ENCODE measurements at places on chromosomes 13 and 19.

GRCh38 chr13:48831248-48831647, 144.5 kb upstream of the FNDC3A start:
- no peak for DNase-seq

GRCh38 chr13:37412241-37412921, 186.2 kb downstream of the POSTN start:
- no peak for DNase-seq

DNA sequence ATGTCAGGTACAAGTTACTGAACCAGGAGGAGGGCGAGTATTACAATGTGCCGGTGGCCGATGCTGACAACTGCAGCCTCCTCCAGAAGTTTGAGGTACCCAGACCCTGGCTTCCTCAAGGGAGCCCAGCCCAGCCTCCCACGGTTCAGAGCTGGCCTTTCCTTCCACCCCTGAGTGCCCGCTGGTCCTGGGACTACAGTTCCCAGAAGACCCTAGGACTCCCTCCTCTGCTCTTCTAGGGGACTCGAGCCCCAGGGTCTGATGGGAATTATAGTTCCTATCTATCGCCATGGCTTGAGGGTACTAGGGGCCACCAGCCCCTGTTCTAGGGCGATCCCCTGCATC, 11.0 kb downstream of the PRKCG start:
- DNase-seq, result no peak

DNA sequence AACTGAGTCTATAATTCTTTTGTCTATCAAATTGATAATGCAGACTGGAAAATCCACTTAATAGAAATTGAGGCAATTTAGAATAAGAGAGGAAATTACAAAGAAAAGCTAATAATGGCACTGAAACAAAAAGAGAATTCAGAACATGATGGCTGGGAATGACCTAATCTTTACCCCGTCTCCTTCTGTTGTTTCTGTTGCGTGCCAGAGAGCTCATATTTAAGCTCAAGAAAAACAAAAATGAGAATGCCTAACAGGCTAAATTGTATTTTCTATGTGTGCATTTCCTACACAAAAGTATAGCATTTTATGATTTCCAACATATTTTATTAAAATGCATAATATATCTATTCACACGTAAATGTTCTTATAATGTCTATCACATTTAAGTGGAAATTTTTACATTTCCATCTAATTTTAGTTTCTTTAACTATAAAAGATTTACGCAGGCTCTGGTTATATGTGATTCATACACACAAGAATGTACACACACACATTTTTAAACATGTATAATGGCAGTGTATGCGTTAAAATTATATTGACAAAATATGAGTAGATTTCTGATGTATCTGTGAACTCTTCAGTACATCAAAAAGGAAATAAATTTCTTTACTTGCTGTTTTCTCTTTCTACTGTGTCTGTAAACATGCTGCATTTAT, 432.3 kb downstream of the SLITRK6 start:
- DNase-seq, result no peak

- DNase-seq, result no peak
Observed at GRCh38 chr13:46844431-46844830, 47.5 kb upstream of the ESD start.

- DNase-seq, result no peak
Observed at GRCh38 chr19:4966591-4966990, 2.3 kb upstream of the KDM4B start.

DNA sequence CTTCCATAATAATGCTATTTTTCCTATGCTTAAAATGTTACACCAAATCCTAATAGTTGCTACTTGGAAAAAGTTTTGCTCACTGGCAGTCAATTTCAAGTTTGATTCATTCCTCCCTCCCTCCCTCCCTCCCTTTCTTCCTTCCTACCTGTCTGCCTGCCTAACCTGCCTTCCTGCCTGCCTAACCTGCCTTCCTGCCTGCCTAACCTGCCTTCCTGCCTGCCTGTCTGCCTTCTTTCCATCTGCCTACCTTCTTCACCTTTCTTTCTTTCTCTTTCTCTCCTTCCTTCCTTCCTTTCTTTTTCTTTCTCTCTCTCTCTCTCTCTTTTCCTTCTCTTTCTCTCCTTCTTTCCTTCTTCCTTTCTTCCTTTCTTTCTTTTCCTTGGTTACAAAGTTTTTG, 418.7 kb downstream of the PCDH9 start:
- DNase-seq, result no peak

DNA sequence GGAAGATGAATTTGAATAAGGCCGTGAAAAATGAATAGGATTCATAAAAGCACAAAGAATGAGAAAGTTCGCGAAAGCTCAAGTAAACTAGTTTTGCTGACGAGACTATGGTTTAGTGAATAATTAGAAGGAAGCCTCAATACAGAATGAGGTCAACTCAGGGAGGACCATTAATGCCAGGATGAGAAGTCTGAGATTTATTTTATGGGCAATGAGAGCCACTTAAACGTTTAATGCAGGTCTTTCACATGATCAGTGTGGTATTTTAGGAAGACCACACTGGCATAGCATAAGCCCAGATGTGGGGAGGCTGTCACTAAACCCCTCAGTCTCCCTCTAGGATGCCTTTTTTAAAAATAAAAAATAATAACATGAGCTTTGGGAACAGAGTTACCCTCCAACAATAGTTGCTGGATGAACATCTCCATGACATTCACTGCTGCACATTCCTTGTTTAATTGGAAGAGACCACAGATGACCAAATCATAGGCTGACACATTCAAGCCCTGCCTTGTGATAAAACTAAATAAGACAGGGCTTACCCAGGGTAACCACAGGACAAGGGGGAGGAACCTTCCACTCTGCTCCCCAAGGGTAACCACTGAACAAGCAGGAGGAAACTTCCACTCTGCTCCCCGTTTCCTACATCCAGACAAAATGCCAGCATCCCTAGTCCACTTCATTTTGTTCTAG, 43.6 kb upstream of the LSM14A start:
- DNase-seq, result no peak

GRCh38 chr19:1587872-1588271, 4.8 kb downstream of the MBD3 start:
- DNase-seq, result no peak

- DNase-seq, result no peak
Observed at GRCh38 chr13:72444999-72445398, 282.4 kb downstream of the MZT1 start.

DNA sequence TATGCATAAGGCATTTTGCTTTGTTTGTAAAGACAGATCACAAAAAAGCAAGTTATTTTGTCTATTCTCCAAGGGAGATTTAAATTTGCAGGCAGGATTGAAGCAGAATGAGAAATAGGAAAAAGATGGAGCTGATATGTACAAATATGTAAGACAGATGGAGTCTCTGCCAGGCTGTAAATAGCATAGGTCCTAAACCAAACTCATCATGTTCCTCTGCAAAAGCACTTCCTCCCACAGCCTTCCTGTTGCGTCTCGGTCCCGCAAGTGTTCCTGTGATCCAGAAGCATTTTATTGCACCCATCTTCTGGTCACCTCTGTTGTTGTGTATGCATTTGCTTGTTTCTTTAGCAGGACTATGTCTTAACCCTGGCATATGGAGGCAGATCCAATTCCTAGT, 95.7 kb upstream of the CLDN10 start:
- DNase-seq, result no peak

DNA sequence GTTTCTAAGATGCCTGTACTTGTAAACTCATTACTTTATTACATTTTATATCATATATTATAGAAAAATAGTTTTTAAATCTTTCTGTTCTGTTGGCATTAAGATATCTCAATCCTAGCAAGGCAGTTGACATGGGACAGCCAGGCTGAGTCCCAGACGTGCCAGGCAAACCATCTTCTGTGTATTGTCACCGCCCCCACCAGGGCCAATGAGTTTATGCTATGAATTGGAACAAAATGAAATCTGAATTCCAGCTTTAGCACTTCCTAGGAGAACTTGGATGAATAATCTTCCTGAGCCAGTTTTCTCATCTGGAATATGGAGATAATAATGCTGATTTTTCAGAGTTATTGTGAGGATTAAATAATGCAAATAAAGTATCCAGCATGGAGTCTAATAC, 79.9 kb upstream of the GSX1 start:
- no peak for DNase-seq

DNA sequence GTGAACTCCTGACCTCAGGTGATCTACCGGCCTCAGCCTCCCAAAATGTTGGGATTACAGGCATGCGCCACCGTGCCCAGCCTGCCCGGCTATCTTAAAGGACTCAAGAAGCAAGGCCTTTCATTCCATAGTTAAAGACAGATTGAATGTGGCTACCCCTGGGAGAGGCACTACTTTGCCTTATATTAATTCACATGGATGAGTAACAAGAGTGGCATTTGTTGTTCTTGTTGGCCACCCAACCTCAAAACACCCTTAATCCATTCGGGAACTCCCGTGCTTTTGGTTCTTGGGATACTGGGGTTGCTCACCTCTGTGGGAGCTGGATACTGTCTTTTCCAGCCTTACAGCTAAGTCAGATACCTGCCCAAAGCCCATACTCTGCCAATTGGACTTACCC, 34.4 kb upstream of the ABCC4 start:
- no peak for DNase-seq

- DNase-seq, result no peak
Observed at GRCh38 chr19:44722131-44723121, 23.5 kb downstream of the CEACAM16 start.

DNA sequence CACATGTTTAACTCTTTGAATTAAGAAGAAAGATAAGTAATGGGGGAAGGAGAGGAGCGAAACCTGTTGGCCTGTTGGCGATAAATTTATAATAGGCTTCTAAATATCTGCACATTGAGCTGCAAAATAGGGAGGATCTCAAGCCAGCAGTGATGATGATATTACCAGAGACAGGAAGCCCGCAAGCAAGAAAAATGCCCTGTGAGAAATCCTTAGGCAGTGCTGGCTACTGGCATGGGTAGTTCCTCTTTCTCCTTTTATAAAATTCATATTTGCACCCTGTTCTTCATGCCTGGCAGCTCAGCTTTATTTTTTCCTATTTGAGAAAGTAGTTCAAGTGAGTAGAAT, 858 bp upstream of the USP12 start:
- no peak for DNase-seq

GRCh38 chr19:48819366-48819816, 8.6 kb upstream of the BCAT2 start:
- DNase-seq, result peak; percentile 99

- DNase-seq, result no peak
Observed at GRCh38 chr13:106113796-106114195, 421.7 kb downstream of the EFNB2 start.

GRCh38 chr19:46840498-46840942, 10.1 kb downstream of the AP2S1 start:
- DNase-seq, result peak; percentile 38

GRCh38 chr13:51501592-51502152, 48.8 kb upstream of the INTS6 start:
- DNase-seq, result no peak

DNA sequence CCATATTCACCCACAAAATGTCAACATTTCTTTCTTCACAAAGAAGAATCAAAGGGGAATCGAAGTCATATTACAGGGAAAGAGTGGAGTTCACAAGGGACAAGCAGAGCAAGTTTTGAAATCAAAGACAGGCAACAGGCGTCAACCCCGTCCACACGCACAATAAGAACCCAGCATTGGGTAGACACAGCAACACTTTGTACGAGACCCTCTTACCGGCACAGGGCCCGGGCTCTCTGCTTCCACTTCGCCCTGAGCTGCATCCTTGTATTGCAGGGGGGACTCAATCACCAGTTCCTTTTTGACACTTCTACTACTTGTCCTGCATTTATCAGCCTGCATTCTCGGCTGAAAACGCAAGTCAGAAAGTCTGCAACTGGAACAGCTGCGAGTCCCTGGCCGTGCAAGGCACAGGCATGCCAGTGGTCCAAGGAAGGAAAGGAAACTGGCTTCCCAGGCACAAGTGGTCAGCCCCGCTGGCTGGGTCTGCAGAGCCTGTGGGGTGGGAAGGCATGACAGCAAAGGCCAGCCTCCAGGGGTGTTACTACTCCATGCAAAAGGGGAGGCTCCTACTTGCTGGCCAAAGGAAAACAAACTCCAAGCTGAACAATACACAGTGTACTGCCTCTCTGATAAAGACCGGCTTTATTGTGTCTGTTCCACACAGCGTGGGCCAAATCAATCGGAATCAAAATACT, at the start of gene DOCK9:
TSS of gene DOCK9 (minus strand) at position 497 of the 698 bp plus-strand sequence. CDS start at position 342, 155 bp downstream.
- no peak for DNase-seq

GRCh38 chr19:55638864-55639359, 1.9 kb upstream of the ZNF580 start:
- no peak for DNase-seq

DNA sequence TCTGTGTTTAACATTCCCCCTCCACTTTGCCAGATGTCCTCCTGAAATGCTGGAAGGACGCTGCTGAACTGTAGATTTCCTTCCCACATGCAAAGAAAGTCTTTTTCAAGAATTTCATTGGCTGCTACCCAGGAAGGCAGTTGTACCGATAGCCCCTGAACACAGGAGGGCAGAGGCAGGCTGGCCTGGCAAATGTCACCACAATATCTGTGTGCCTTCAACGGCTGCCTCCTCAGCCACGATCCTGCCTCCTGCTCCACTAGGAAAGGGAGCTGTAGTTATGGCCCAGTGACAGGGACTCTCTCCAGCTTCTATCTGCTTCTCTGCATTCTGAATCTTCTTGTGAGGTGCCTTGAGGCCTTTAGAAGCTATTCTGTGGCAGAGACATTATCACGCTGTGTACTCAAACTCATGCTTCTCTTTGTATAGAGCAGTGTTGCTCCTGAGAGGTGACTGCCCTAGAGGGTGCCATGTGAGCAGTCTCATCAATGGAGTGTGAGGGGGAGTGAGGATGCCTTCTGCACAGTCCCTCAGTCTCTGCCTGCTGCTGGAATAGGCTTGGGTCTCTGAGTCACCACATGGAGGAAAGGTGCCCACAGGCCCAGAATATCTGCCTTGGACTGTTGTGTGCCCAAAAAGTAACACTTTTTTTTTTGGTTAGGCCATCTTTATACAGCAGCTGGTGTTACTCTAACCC, 279.8 kb downstream of the DNAJC15 start:
- no peak for DNase-seq

GRCh38 chr19:17677002-17677401, 11.2 kb downstream of the UNC13A start:
- no peak for DNase-seq

DNA sequence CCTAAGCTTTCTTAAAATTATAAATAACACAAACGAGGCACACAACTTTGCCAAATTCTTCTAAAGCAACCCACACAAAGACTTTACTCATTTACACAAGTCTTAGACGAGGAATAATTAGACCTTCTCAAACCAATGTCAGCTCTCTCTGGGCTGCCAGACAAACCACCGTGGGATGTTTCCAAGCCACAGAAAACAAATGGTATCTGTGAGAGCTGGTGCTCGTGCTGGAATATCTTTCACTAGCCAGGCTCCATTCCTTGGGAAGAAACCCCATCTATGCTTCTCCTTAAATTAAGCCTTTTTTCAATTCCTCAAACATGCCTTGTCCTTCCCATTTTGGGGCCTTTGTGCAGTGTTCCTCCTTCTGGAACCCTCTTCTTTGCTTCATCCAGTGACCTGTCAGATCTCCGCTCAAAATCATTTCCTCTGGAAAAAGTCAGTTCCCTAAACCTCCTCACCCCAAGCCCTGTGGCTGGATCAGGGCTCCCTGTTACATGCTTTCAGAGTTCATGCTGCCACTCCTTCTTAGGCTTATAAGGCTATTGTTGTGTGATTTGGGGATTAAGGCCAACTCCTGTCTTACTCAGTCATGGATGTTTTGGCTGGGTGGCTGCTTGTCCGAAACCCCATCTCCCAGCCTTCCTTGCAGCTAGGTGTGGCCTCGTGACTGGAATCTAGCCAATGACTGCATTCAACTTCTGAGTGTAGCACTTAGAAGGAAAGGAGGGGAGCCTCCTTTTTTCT, 64.2 kb upstream of the GTF2F2 start:
- no peak for DNase-seq

All from NCI-H2029 treated with DMSO at 0.1 percent for 48 hours (cell line).